CD4-positive, alpha-beta T cell treated with Interleukin-6 for 4 hours (primary cell): ENCODE measurements at places on chromosomes 3 and 15.

DNA sequence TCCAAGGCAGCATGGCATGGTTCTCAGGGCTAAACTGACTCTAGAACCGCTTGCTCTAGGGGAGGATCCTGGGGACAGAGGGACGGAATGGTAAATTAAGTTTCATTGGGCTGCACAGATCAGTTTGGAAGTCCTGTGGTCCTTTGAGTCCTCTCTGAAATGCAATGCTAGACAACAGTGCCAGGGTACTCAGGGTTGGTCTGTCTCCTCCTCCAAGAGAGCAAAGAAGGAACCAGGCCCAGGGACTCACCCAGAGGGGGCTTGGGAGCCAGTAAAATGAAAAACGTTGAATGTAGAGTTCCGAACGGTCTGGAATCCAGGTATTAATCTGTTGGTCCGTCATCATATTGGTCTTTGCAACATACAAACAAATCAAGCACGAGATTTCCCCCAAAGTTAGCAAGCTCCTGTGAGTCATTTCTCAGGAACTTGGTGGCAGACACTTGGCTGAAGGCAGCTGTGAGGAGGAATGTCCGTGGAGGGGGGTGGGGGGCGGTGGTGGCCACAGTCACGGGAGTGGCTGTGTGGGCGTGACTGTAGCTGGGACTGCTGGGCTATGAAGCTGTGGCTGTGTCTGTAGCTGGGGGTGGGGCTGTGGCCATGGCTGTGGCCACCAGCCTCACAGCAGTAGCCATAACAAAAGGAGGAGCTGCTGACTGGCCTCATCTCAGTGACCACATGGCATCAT, 361.0 kb downstream of the SHQ1 start:
- no peak for DNase-seq

DNA sequence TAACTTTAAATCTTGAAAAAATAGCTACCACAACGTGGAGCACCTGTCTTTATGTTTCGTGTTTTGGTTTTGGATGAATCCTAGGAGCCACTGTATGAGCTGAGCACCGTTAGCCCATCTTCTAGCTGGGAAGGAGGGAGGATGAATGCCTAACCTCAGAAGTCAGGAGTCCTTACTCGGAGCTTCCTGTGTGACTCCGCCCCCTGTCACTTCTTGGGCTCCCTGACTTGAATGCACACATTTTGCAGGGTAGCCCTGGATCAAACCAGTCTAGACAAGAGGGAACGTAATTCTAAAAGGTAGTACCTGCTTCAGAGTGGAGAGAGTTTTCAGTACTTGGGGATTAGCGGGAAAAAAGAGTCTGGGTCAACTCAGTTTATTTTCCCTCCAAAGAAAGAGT, 5.3 kb downstream of the GABRA5 start:
- DNase-seq: no peak

DNA sequence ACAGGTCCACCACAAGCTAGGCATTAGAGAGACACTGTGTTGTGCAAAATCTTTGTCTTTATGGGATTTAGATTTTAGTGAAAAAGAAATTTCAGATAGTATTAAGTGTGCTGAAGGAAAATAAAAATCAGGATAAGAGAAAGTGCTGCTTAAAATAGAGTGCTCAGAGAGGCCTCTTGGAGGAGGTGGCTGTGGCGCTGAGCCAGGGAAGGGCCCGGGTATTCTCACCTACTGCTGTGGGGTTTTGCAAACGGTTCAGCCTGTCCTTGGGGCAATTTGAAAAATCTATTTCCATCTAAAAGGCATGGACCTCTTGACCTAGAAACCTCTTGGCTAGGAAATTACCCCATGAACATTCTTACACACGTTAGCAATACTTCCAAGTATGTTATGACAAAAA, 267.7 kb downstream of the TJP1 start:
- DNase-seq: no peak

DNA sequence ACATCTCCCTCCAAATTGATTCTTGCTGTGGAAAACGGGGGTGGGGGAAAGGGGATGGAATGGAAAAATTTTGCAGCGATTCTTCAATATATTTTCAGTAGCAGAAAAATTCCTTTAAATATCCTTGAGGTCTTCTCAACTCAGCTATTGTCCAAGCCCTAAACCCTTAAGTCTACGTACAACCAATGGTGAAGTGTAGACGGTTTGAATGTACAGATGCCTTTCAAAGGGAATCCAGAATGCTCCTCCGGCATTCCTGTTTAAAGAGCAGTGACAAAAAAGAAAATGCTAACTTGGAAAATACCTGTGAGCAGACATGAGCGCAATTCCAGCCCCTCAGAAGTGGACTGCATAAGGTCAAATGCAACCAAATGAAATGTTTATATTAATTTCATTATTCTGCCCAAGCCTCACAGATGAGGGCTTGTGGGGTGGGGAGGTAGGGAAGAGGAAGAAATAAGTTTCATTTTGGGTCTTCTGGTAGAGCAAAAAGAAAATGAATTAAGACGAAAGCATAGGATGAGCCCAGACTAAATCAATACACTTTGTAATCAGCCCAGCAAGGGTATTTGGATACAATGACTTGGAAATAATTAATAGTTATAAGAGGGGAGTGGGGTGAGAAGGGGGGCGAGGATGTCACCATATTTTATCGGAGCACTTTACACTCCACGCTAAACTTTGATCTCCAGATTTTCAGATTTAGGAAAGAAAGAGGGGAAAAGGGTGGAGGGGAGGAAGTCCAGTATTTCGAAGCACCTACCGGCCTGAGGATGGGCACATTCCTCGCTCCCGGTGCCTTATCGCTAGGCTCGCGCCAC, 2.7 kb downstream of the FOXP1 start:
- DNase-seq: no peak

GRCh38 chr15:33107950-33108349, 86.6 kb downstream of the FMN1 start:
- DNase-seq: no peak

- DNase-seq: no peak
These were observed 109.4 kb upstream of the PLXND1 start for GRCh38 chr3:129715854-129716253.

GRCh38 chr15:85116494-85116893, 134.8 kb downstream of the PDE8A start:
- no peak for DNase-seq

DNA sequence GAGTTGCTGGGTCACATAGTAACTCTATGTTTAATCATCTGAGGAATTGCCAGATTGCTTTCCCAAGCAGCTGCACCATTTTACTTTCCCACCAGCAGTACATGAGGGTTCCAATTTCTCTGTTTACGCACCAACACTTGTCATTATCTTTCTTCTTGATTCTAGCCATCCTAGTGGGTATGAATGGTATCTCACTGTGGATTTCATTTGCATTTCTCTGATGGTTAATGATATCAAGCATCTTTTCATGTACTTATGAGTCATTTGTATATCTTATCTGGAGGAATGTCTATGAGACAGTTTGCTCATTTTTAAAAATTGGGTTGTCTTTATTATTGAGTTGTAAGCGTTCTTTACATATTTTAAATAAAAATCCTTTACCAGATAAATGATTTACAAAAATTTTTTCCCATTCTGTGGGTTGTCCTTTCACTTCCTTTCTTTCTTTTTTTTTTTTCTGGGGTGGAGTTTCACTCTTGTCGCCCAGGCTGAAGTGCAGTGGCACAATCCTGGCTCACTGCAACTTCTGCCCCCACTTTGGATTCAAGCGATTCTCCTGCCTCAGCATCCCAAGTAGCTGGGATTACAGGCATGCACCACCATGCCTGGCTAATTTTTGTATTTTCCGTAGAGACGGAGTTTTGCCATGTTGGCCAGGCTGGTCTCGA, 8.9 kb upstream of the SGO1 start:
- no peak for DNase-seq

GRCh38 chr3:194689493-194689944, 3.8 kb downstream of the FAM43A start:
- no peak for DNase-seq

DNA sequence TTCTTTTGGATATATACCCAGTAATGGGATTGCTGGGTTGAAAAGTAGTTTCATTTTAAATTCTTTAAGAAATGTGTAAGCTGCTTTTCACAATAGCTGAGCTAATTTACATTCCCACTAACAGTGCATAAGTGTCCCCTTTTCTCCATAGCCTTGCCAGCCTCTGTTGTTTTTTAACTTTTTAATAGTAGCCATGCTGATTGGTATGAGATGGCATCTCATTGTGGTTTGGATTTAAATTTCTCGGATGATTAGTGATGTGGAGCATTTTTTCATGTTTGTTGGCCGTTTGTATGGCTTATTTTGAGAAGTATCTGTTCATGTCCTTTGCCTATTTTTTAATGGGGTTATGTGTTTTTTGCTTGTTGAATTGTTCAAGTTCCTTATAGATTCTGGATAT, 444.3 kb upstream of the ATP11B start:
- DNase-seq: no peak

- peak; percentile 12 for DNase-seq
These were observed 841 bp downstream of the EIF3J start for GRCh38 chr15:44537735-44538240.

GRCh38 chr15:57885435-57885834, 178.9 kb downstream of the POLR2M start:
- DNase-seq: no peak

DNA sequence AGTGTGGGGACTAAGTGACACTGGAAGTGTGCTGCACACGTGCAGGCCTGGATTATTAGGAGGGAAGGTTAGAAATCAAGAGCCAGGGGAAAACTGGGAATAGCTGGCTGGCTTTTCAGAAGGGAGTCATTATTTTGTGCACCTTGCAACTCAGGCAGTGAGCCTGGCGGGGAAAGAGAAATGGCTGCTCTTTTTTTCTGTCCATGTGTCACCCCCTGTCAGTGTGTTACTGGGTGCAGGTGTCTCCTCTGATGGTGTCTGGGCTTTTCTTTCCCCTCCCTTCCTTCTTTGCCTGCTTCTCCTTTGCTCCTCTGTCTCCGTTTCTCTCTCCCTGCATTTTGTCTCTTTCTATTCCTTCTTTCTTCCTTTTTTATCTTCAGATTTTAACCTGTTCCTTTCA, 130.7 kb downstream of the APBA2 start:
- DNase-seq: no peak

- no peak for DNase-seq
These were observed 384 bp downstream of the KNL1 start for GRCh38 chr15:40594429-40594836.

GRCh38 chr15:33013827-33014445, 180.6 kb downstream of the FMN1 start:
- no peak for DNase-seq

- peak; percentile 56 for DNase-seq
These were observed 16.6 kb downstream of the EPB42 start for GRCh38 chr15:43204016-43204901.

- no peak for DNase-seq
These were observed 121.4 kb upstream of the CHRM5 start for GRCh38 chr15:33846862-33847261.
